H9 (cell line): ENCODE measurements at places on chromosomes 1 and 21. TPM values are rescaled to one million over a fixed set of nuclear protein-coding genes. Genes with fewer than 3 reads are reported as not detected.

DNA sequence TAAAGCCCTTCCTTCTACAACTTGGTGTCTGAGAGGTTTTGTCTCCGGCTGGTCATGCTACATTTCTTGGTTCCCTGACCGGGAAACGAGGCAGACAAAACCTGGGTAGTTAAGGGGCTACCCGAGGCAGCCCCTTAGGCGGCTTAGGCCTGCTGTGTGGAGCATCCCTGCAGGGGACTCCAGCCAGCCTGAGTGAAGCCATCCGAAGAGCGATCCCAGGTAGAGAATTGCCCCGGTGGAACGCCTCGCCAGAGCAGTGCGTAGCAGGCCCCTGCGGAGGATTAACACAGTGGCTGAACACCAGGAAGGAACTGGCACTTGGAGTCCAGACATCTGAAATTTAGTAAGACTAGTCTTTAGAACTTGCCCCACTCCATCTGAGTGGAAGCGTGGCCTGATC is 21.2 kb upstream of the MYOCOS start:
- no peak for DNase-seq

DNA sequence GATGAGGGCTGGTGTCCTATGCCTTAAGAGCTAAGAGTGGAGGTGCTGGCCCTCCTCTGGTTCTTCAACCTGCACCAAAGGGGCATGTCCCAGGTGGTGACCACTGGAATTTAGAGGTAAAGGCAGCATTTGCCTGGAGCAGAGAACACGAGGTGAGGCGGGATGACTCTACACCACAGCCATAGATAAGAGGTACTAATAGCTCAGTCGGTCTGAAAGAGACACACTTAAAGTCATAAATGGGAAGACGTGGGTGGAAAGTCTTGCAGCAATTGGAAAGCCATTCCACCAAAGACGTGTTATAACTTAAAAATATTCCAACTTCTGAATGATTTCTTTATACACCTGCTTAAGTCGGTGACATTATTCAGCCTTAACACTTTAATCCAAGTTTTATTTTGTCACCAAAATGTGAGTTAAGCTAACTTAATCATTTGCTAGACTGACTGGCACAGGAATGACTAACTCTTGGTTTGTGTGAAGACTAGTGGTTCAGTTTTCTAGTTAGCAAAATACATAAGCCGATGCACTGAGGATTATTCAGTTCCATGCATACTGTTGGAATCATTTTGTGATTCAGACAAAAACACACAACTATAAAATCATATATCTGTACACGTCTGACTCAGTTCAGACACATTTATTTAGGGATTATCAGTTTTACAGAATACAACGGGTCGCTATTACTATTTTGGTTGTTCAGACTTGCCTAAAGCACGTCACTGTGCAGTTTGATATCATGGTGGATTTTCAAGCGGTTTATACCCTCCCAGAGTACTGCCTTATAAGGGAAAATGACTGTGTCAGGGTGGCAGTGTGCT is 4.6 kb upstream of the ETS2 start:
- DNase-seq, result no peak

DNA sequence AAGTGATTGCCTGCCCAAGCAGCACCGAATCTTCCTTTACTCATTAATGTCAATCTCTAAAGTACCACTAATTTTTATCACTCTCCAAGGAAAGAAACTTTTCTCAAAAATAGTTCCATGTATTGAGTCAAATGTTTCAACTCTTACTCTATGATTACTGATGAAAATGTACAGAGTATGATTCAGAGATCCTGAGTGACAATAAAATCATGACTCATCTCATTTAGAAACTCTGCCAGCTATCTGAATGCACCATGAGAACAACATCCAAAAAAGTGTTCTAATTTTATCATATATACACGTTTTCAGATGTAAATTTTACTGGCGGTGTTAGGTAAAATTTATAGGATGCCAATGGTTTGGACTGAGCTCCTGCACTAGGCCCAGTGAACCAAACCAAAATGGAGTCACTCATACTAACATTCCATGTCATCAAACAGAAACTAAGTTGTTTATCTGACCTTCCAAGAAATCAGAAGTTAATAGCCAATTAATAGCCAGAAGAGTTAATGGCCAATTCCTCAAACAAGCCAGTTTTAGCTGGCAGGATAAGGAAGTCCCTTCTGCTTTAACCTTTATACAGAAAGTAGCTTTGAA is 22.6 kb downstream of the PLPPR5 start:
- no peak for DNase-seq

GRCh38 chr21:42765656-42766055 is 112.2 kb downstream of the PDE9A start:
- DNase-seq, result no peak

DNA sequence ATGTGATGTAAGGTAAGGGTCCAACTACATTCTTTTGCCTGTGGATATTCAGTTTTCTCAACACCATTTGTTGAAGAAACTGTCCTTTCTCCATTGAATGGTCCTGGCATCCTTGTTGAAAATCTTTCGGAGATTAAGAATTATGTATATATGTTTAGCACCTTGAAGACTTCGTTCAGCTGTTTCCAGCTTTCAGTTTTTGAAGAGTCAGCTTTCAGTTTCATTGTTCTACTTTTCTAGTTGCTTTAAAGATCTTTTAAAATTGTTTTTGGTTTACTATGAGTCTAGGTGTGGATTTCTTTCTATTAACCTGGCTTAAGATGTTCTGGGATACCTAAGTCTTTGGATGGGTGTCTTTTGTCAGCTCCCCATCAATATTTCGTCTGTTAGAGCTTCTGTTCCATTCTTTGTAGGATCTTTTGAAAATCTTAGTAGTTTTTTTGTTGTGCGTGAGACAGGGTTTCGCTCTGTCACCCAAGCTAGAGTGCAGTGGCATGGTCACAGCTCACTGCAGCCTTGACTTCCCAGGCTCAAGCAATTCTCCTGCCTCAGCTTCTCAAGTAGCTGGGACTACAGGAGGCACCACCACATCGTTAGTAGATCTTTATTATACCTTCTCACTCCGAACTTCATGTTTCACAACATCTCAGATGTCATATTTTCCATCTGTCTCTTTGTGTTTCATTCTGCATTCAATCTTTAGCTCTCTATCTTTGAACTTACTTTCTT is 353.5 kb upstream of the B3GALT2 start:
- DNase-seq, result no peak

- DNase-seq, result no peak
Measured at GRCh38 chr1:101295209-101295608, 58.4 kb downstream of the S1PR1 start.

DNA sequence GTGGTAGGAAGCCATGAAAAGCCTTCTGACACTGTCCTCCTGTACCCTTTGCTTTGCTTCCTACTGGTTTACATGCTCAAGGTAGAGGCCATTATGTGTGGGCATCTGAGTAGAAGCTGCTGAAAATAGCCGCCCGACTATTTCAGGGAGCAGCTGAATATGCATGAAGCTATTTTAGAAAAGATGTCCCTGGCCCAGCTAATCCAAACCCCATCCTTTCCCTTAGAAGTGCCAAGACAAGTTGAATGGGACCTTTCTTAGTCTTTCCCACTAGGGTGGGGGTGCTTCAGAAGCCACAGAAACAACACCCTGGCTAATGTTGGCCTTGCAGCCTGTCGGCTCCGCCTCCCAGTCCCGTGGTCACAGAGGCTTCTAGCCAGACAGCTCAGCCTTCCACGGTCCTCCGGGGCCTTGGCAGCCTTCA is 205.1 kb upstream of the EDN2 start:
- DNase-seq, result no peak

DNA sequence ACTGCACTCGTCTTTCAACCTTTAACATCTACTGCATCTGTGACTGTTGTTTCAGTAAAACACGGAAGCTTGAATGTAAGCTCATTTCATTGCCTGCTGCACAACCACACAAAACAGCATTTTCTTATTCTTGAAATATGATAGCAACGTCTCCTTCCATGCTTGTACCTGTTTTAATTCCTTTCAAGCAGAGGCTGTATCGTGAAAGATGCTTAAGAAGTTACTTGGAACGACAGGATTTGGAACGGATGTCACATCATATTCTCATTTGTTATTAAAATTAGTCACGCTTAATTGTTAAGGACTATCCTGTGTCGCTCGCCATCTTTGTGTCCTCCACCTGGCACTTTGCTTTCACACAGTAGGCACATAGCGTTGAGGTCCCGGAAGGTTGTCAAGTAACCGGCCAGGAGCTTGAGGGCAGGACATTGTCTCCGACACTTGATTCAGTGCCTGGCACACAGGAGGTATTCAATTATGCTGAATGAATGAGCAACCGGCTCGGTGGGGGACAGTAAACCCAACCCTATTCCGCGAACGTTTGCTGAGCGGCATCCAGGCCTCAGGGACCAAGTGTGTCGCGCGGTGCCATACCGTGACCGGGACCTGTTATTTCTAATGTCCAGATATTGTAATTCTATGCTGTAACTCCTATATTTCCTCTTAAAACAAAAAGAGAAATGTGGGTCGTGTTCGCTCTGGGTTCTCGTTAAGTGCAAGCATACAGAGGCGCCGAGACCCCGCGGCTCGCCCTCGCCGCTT is 499 bp upstream of the SH3GLB1 start:
- peak; percentile 57 for DNase-seq

GRCh38 chr1:106721790-106722189 is 334.7 kb upstream of the PRMT6 start:
- no peak for DNase-seq

GRCh38 chr21:42461185-42461520 is 34.9 kb downstream of the RSPH1 start:
- DNase-seq, result no peak

- DNase-seq, result no peak
Measured at GRCh38 chr1:84489766-84490165, 10.7 kb downstream of the RPF1 start.

DNA sequence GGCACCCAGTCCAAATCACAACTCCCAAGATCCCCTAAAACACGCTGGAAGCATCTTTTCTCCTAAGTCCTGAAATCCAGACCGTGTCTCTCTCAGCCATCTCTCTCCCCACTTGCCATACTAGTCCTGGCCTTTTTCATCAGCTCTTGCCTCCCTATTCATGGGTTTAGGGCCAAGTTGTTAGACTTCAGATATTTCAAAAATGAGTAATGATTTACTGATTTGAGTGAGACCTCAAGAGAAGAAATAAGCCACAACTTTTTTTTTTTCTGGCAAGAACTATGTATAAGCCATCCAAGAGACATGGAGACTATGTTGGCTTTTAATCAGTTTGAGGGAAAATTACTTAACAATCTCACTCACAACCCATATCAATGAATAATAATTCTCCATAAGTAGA is 62.5 kb downstream of the TBX15 start:
- DNase-seq, result no peak

GRCh38 chr21:38688068-38688467 is 117.7 kb upstream of the ETS2 start:
- no peak for DNase-seq

GRCh38 chr1:19648239-19648638 is 4.1 kb downstream of the NBL1 start:
- no peak for DNase-seq

DNA sequence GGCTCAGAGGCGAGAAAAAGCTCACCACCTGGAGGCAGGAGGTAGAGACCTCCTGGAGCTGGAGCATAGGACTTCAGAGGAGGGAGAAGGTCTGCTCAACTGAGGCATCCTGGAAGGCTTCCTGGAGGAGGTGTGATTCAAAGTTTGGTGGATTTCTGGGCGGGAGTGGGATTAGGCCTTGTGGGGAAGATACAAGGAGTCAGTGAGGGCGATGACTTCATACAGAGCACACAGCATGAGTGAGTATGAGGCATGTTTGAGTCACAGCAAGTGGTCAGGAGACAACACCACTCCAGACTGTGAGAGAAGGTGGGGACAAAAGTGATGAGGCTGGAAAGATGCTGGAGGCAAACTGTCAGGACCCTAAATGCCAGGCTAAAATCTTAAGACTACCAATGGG is 77.6 kb downstream of the MATN1 start:
- no peak for DNase-seq

DNA sequence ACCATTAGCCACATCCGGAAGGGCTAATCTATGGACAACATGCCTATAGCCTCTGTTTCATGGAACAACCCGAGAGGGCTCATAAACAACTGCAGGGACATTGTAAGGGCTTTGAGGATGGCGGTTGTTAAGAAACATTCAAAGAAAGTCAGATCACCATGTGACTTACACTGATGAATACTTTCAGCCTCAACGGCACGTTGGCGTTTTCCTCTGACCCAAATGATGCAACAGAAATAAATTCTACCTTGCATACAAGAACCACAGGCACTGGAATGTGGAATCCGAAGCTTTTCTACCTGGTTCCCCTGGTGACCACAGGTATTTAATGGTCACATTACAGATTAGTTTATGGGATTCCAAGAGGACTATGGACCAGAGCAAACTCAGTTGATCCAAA is 107.0 kb downstream of the CLIC6 start:
- no peak for DNase-seq

- no peak for DNase-seq
Measured at GRCh38 chr1:56452027-56453011, 127.0 kb downstream of the PLPP3 start.

- DNase-seq, result no peak
Measured at GRCh38 chr1:210777914-210778313, 356.0 kb downstream of the KCNH1 start.

DNA sequence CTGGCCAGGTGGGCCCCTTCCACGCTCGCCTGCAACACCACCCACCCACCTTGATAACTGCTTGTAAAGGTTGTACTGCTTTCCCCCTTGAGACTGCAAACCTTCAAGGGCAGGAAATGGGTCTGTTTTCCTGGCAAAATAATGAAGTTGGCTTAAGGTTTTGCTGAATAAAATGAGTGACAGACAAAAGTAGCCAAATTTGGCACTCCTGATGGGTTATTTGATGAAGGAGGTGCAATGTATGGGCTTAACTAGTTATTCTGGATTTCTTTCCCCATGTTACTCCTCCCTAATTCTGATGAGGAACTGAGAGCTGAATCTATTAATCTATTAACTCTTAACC is 14.6 kb upstream of the HLCS start:
- DNase-seq, result no peak

DNA sequence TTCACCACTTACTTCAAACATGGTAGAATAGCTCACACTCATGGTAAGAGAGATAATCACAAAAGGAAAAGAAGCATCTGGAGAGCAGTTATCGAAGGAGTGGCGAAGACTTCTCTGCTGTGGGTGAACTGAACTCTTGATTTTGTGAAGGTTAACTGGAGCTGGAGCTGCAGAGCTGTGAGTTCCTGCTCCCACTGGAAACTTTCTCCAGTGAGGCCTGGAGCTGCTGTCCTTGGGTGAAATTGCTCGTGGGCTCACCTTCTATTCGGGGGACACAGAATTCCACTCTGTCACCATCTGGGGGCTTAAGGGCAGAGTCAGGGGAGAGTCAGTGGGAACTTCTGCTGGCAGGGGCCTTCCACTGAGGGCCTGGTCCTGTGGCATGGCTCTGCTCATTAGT is 45.9 kb downstream of the MAB21L3 start:
- DNase-seq, result no peak

PLA2G2D gene
- not detected in 2 replicates for total RNA-seq

RAP1GAP gene
- total RNA-seq, result 6.4 and 7.9 TPM in 2 replicates

RAB25 gene
- total RNA-seq, result 42.8 and 43.1 TPM in 2 replicates

RBP7 gene
- total RNA-seq, result 4.5 and 6.2 TPM in 2 replicates

CCDC27 gene
- total RNA-seq, result not detected in 2 replicates

KRTAP8-1 gene
- total RNA-seq, result not detected in 2 replicates

BEST4 gene
- 1.1 and 1.3 TPM in 2 replicates for total RNA-seq

LENEP gene
- total RNA-seq, result 1.4 and 2.8 TPM in 2 replicates
